NCI-H2107 (cell line): ENCODE measurements at places on chromosomes 12 and 14.

DNA sequence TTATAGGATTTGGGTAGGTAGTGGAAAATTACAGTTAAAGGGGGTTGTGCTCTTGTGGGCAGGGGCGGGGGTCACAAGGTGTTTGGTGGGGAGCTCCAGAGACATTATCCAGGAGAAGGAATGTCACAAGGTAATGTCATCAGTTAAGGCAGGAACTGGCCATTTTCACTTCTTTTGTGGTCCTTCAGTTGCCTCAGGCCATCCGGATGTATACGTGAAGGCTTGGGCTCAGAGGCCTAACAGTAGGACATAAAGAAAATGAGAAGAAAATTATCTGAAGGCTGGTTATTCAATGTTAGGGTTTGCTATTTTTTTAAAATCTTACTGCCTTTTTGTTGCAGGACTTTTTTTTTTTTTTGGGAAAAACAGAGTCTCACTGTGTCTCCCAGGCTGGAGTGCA is 2.5 kb upstream of the PSEN1 start:
- DNase-seq: no peak

GRCh38 chr12:14968478-14968877 is 4.4 kb upstream of the PDE6H start:
- DNase-seq: no peak

- no peak for DNase-seq
Observed at GRCh38 chr14:77616133-77616453, 344 bp downstream of the SPTLC2 start.

DNA sequence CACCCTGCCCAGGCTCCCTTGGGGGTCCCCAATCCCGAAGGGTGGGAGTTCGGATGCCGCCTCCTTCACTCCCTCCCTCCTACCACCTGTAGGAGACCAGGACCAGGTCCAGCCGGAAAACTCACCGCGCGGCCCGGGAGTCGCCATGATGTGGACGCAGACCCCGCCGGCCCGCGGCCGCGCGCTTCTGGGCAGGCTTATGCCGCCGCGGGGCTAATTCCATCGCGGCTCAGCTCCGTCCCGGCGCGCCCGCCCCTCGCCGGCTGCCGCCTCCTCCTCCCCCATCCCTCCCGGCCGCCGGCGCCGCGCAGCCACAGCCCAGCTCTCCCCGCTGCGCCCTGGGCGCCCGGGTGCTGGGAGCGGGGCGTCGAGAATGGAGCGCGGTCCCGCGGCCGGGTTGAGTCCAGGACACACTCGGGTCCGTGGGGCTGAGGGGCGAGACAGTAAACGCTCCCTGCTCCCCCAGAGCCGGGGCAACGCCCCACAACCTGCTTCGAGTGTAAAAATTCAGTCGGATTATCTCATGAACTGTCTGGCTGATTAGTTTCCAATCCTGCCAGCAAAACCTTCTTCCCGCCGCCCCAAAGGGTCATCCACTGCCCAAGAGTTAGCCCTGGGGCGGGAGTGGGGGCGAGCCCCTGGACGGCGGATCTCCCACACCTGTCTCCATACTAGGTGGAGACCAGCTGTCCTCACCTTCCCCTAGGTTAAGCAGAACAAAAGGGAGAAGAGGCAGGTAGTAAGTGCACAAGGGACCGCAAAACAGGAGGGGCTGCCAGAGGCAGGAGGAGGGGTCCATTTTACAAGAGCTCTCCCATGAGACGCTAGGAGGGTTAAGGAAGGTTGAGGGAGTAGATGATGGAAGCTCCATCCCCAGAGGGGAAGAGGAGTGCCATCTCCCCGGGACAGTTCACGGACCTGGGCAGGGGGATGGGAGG is at the start of gene ANO2:
ANO2 (minus strand) TSS at position 189 of the 938 bp plus-strand sequence; CDS start at position 147, 42 bp downstream.
- peak; percentile 9 for DNase-seq

- DNase-seq: no peak
Observed at GRCh38 chr12:89566615-89567014, 40.8 kb upstream of the POC1B start.

GRCh38 chr12:81468206-81468605 is 290.9 kb downstream of the PPFIA2 start:
- no peak for DNase-seq

DNA sequence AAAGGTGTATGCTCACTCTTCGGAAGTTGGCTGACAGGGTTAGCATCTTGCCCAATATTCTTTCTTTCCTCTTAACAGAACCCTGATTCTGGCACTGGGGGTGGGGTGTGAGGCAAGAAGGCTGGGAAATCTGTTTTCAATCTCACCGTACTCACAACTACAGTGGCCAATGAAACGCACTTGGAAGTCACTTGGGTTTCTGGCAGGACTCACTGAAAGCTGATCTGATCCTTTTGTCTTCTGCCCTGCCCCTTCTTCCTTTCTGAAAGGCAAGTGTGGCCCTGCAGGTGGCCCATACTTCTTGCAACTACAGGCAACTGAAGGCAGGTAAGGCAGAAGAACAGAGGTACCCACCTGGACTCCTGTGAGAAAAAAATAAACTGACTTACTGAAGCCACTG is 106.9 kb downstream of the STXBP6 start:
- DNase-seq: peak; percentile 77
